Activated naive CD4-positive, alpha-beta T cell treated with anti-CD3 and anti-CD28 coated beads, Interleukin-2, amount 10 ng/mL, durations not matched to agents 7 days and 5 days (primary cell): ENCODE measurements at places on chromosomes 4 and X.

- no peak within 1 kb of the TSS for H3K27ac ChIP-seq
- H3K4me3 ChIP-seq = no peak within 1 kb of the TSS
- H3K36me3 ChIP-seq = no peaks in the 10 kb centered on the region
- peaks cover 25% of the 10 kb centered on the region for H3K27me3 ChIP-seq
- no peak for DNase-seq
Measured at GRCh38 chrX:105822138-105823091, at the start of gene NRK. Gene NRK, plus strand, starts transcription at chrX:105822539. Its CDS starts 307 bp downstream, at chrX:105822846.

DNA sequence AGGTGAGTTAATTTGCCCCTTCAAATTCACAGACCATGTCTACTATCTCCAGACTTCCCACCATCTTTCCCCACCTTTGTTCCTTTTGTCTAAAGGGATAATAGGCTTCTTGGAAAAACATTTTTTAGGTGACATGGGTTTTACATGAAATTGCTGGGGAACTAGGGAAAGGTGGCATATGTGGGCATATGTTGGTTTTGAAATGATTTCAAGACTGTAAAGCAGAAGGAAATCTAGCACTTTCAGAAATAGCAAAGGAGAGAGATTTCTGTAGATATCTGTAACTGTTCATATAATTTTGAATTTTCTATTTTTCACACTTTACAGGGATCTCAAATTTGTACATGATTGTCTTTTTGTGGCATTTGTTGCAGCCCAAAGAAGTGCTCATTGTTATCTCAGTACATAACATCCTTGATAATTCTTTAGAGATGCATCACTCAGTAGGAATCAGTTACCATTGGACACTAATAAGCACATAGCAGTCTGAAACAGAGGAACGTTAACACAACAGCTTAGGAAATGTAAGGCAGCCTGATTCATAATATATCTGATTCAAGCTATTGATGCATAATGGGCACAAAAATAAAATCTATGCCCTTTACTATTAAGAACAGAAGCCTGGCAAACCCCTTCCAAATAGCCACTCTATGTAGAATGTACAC is 659.7 kb downstream of the CENPC start:
- no peaks in the 10 kb centered on the region for H3K4me1 ChIP-seq
- no peak for DNase-seq
- no peaks in the 10 kb centered on the region for H3K36me3 ChIP-seq

GRCh38 chrX:19795307-19795706 is 92.1 kb downstream of the SH3KBP1 start:
- H3K4me3 ChIP-seq = no peak overlapping the region
- DNase-seq = no peak
- H3K27me3 ChIP-seq = no peaks in the 10 kb centered on the region
- H3K4me1 ChIP-seq = peaks cover 60% of the 10 kb centered on the region
- peaks cover 55% of the 10 kb centered on the region for H3K36me3 ChIP-seq

DNA sequence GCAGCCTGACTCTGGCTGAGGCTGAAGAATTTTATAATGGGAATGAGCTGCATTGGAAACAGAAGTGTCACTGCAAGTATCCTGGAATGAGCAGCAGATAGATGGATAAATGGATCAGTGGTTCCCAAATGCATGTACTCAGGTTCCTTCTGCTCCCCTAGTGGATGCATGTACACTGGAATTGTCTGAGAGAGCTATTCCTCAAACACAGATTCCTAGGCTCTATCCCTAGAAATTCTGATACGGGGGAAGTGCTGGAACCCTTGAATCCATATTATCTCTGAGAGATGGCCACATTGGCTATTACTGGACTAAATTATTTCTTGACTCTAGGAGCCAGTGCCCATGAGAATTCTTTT is 64.8 kb downstream of the TMEM131L start:
- H3K27ac ChIP-seq = peak overlapping the region; percentile 93
- no peak for DNase-seq
- H3K36me3 ChIP-seq = peaks cover 50% of the 10 kb centered on the region

GRCh38 chrX:96704629-96705028 is 20.0 kb downstream of the DIAPH2 start:
- no peaks in the 10 kb centered on the region for H3K4me1 ChIP-seq
- no peaks in the 10 kb centered on the region for H3K27me3 ChIP-seq
- H3K4me3 ChIP-seq = no peak overlapping the region
- no peak overlapping the region for H3K27ac ChIP-seq
- DNase-seq = no peak
- H3K36me3 ChIP-seq = peaks cover 9% of the 10 kb centered on the region

GRCh38 chr4:42750856-42751255 is 94.0 kb upstream of the ATP8A1 start:
- no peaks in the 10 kb centered on the region for H3K27me3 ChIP-seq
- H3K36me3 ChIP-seq = no peaks in the 10 kb centered on the region
- no peak overlapping the region for H3K27ac ChIP-seq
- no peak for DNase-seq
- no peak overlapping the region for H3K4me3 ChIP-seq

GRCh38 chrX:142089193-142089592 is 115.9 kb downstream of the MAGEC2 start:
- H3K27ac ChIP-seq = no peak overlapping the region
- no peak for DNase-seq
- no peaks in the 10 kb centered on the region for H3K36me3 ChIP-seq
- H3K27me3 ChIP-seq = no peaks in the 10 kb centered on the region
- H3K4me3 ChIP-seq = no peak overlapping the region

GRCh38 chr4:55386840-55387239 is 8.9 kb upstream of the TMEM165 start:
- H3K27me3 ChIP-seq = peaks cover 8% of the 10 kb centered on the region
- peaks cover 6% of the 10 kb centered on the region for H3K4me1 ChIP-seq
- no peak overlapping the region for H3K4me3 ChIP-seq
- no peaks in the 10 kb centered on the region for H3K36me3 ChIP-seq
- no peak for DNase-seq

GRCh38 chrX:117607561-117607960 is 509.0 kb downstream of the KLHL13 start:
- no peak overlapping the region for H3K27ac ChIP-seq
- no peaks in the 10 kb centered on the region for H3K36me3 ChIP-seq
- no peaks in the 10 kb centered on the region for H3K27me3 ChIP-seq
- H3K4me1 ChIP-seq = no peaks in the 10 kb centered on the region

DNA sequence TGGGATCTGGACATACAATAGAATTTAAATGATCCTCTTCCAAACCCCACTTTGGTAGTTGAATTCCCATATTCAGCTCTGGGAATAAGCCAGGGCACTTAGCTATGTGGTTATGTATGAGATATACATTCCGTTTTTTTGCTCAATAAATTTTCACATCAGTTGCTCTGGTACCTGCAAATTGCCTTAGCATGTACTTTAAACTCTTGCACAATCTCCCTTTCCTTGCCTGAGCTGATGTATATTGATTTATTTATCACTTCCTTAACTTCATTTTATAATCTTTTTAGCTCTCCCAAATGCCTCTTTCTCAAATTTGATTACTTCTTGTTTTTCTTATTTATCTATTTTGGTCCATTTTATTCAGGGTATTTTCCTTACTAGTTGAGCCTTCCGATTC is 90.1 kb upstream of the AGA start:
- H3K4me1 ChIP-seq = no peaks in the 10 kb centered on the region
- H3K27me3 ChIP-seq = no peaks in the 10 kb centered on the region
- H3K4me3 ChIP-seq = no peak overlapping the region
- DNase-seq = no peak
- H3K36me3 ChIP-seq = no peaks in the 10 kb centered on the region

DNA sequence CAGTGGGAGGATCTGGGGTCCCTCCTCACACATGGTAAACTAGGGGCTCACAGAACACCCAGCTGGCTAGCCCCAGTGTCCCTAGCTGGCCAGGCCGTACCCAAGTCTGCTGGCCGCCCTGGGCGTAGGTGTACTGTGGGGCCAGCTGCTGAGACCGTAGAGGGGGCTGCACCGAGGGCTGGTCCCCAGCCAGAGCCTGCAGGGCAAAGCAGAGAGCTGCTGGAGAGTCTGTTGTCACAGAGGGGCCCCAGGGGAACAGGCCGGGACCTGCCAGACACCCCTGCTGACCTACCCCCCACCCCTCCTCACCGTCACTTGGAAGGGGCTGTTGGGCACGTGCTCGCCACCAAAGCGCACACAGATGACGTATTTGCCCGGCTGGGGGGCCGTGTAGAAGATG is 19.9 kb downstream of the FLNA start:
- H3K27me3 ChIP-seq = no peaks in the 10 kb centered on the region
- no peak overlapping the region for H3K27ac ChIP-seq
- peaks cover 73% of the 10 kb centered on the region for H3K4me1 ChIP-seq
- no peak for DNase-seq
- H3K4me3 ChIP-seq = no peak overlapping the region
- peaks cover 26% of the 10 kb centered on the region for H3K36me3 ChIP-seq

- no peak overlapping the region for H3K4me3 ChIP-seq
- DNase-seq = no peak
- H3K27ac ChIP-seq = no peak overlapping the region
- H3K27me3 ChIP-seq = peaks cover 5% of the 10 kb centered on the region
- H3K36me3 ChIP-seq = no peaks in the 10 kb centered on the region
Measured at GRCh38 chr4:15188605-15189539, 186.6 kb downstream of the CPEB2 start.

DNA sequence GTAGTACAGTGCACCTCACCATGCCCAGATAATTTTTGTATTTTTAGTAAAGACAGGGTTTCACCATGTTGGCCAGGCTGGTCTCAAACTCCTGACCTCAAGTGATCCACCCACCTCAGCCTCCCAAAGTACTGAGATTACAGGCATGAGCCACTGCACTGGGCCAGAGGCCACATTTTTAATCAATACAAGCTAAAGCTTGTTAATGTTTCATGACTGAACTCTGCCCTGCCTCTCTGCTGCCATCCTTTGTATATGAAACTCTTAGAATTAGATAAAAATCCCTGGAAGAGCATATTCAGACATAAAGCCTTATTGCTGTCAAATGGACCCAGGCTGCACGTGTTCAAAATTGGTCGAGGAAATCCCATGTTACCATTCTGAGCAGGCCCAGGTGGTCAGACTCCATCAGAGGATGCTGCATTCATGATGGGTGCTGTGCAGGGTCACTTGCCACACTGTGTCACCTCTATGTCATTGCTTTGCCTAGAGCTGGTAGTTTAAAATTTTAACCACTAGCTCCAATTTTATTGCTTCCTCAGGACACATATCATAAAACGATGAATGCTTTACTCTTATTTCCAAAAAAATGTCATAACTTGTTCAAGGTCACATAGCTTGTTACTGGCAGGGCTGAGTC is 45.2 kb downstream of the LNX1 start:
- no peaks in the 10 kb centered on the region for H3K4me1 ChIP-seq
- H3K4me3 ChIP-seq = no peak overlapping the region
- H3K27me3 ChIP-seq = peaks cover 12% of the 10 kb centered on the region
- no peaks in the 10 kb centered on the region for H3K36me3 ChIP-seq

GRCh38 chr4:10017037-10017893 is 4.0 kb downstream of the SLC2A9 start:
- H3K4me1 ChIP-seq = peaks cover 23% of the 10 kb centered on the region
- H3K27ac ChIP-seq = no peak overlapping the region
- H3K4me3 ChIP-seq = no peak overlapping the region
- no peaks in the 10 kb centered on the region for H3K36me3 ChIP-seq
- no peak for DNase-seq

DNA sequence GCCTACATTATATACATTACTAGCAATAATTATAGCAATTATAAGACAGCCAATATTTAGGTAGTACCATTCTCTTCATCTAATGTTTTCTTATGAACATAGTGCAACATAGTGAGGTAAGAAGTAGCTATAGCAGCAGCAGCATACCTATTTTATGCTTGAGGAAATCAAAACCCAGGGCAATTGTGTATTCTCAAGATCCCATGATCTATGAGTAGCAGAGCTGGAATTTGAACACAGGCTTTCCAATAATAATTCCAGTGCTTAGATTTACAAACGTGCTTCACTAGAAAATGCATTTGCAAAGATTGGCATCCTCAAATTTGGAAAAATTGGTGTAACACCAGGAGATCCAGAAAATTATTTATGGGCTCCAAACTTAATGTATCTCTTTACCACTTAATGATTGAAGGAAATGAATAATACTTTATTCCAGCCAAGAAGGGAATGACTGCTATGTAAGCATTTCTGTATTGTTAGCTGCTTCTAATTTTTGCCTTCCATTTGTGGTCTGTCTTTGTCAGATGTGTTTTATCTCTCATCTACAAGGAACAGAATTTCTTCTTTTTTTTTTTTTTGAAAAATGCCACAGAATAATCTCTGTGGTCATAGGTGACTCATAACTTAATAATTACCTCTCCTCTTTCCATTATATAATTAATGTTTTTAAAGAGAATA is 451.1 kb downstream of the ARAP2 start:
- no peak for DNase-seq
- no peaks in the 10 kb centered on the region for H3K27me3 ChIP-seq
- H3K27ac ChIP-seq = no peak overlapping the region

DNA sequence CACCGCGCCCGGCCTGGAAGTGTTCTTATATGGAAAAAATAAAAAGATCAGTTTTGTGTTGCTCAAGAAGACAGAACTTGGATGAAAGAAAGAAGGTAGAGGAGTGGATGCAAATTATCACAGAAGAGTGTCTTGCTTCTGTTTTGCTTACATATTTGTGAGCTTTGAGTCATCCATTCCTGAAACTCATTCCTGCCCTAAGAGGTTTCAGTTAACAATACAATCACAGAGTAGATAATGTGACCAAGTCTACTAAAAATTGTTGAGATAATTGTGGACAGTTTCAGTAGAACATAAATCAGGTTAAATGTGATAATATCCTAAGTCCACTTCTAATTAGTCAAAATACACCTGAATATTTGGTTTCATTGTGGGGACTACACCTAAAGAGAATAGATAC is 26.4 kb upstream of the LRCH2 start:
- H3K4me3 ChIP-seq = no peak overlapping the region
- H3K27ac ChIP-seq = no peak overlapping the region
- no peak for DNase-seq

GRCh38 chrX:25083661-25084060 is 67.9 kb upstream of the ARX start:
- no peaks in the 10 kb centered on the region for H3K4me1 ChIP-seq
- no peaks in the 10 kb centered on the region for H3K27me3 ChIP-seq
- no peak for DNase-seq
- no peaks in the 10 kb centered on the region for H3K36me3 ChIP-seq

- peaks cover 45% of the 10 kb centered on the region for H3K4me1 ChIP-seq
- H3K36me3 ChIP-seq = peaks cover 9% of the 10 kb centered on the region
- H3K27me3 ChIP-seq = no peaks in the 10 kb centered on the region
- H3K4me3 ChIP-seq = peak overlapping the region; percentile 97
Measured at GRCh38 chrX:123731987-123732669, 724 bp downstream of the THOC2 start.
